ENCODE measurements at places on chromosomes 7 and 10.

GRCh38 chr10:67662415-67662814 lies 33.6 kb downstream of the CTNNA3 start:
- no peak for DNase-seq

DNA sequence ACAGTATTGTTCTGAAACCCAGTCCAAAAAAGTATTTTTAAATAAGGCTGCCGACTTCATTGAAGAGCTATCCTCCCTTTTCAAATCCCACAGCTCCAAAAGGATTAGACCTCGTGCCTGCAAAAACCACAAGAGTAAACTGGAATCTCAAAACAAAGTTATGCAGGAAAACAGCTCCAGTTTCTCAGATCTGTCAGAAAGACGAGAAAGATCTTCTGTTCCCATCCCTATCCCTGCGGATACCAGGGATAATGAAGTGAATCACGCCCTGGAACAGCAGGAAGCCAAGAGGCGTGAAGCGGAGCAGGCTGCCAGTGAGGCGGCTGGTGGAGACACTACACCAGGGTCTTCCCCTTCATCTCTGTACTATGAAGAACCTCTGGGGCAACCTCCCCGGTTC lies 12.6 kb downstream of the MYPN start:
- no peak for DNase-seq

- no peak for DNase-seq
Measured at GRCh38 chr10:19970717-19971116, 154.5 kb downstream of the PLXDC2 start.

GRCh38 chr7:112940314-112940732 lies 146.3 kb downstream of the GPR85 start:
- no peak for DNase-seq

- DNase-seq = no peak
Measured at GRCh38 chr10:62631241-62631640, 173.3 kb upstream of the ADO start.

GRCh38 chr7:117666031-117666430 lies 186.2 kb downstream of the CFTR start:
- no peak for DNase-seq

DNA sequence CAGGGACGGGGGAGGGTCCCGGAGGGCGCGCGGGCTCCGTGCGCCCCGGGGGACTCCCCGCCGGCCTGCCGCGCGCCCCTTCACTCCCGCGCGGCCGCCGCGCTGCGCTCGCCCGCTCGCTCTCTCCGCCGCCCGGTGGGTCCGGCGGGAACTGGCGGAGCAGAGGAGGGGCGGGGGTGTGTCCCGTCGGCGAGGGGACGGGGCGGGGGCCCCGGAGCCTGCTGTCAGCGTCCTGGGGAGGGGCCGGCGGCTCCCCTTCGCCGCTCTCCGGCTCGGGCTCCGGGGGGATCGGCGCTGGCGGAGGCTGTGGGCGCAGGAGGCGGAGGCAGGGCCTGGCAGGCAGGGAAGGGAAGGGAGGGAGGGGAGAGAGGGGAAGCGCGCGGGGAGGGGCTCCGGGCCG lies at the start of gene SH3PXD2A:
TSS of gene SH3PXD2A (minus strand) at position 153 of the 400 bp plus-strand sequence. CDS start 310 bp downstream, outside the sequence.
- DNase-seq = no peak

GRCh38 chr7:123995617-123996326 lies 37.1 kb downstream of the TMEM229A start:
- DNase-seq = no peak
